ENCODE measurements at places on chromosomes 4 and X. TPM values are rescaled to one million over a fixed set of nuclear protein-coding genes. Genes with fewer than 3 reads are reported as not detected.

DNA sequence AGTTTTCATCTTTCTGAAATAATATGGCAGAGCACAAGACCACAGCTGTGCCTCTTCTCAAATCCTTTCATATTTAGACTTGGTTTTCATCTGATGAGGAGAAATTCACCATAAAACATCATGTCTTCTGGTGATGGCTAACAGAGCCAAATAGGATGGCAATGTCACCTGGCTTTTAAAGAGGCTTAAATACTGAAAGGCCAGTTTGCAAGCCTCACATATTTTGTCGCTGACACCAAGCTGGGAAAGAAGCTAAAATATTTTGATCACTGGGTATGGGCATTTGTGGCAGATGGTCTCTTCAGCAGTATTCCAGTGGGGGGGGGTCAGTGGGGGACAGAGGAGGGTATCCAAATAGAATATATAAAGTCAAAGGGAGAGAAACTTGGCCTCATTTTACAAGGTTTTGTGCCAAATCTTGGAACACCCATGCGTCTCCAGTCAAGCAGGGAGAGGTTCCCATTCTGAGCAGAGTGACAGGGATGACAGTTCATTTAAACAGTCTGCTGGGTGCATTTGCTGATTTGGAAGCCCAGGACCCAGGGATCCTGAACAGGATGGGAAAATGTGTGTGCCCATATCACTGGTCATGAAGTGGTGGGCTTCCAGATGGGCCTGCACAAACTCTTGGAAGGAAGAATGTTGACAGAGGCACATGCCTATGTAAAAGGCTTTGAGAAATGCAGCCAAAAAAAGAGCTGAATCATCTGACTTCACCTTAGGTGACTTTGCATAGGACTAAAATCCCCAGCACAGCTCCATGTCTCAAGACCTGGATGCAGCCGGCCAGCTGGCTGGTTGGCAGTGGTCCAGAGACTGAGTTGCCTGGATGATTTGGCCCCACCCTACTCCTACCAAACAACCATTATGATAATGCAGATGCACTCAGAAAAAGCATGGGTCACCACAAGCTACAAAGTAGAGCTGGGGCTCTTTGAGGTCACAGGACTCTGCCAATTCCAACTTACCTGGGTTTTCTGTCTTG lies 484.4 kb upstream of the NR3C2 start:
- no peak overlapping the region for H3K27ac ChIP-seq
- no peaks in the 10 kb centered on the region for H3K4me1 ChIP-seq
- no peaks in the 10 kb centered on the region for H3K36me3 ChIP-seq

GRCh38 chrX:153924149-153924861 lies 1.8 kb downstream of the ARHGAP4 start:
- peaks cover 3% of the 10 kb centered on the region for H3K4me1 ChIP-seq
- peaks cover 22% of the 10 kb centered on the region for H3K27me3 ChIP-seq
- peak overlapping the region; percentile 33 for H3K27ac ChIP-seq

DNA sequence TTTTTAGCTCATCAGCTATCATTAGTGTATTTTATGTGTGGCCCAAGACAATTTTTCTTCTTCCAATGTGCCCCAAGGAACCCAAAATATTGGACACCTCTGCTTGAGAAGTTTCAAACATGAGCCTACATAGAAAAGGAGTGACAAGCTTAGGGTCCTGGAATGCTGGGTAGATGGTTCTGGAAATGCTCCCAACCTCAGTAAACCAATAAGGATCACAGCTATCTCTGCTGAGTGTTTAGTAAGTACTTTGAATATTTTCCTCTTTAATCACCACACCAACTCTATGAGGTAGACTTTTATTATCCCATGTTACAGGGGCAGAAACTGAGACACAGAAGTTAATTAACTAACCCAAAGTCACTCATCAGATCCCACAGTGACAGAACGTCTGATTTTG lies 164.9 kb upstream of the KLF3 start:
- DNase-seq = no peak
- H3K4me1 ChIP-seq = no peaks in the 10 kb centered on the region
- H3K27me3 ChIP-seq = no peaks in the 10 kb centered on the region

GRCh38 chr4:104967034-104967401 lies 179.7 kb upstream of the TET2 start:
- H3K36me3 ChIP-seq = no peaks in the 10 kb centered on the region
- no peaks in the 10 kb centered on the region for H3K27me3 ChIP-seq
- DNase-seq = no peak
- H3K27ac ChIP-seq = peak overlapping the region; percentile 39
- H3K4me1 ChIP-seq = peaks cover 5% of the 10 kb centered on the region

DNA sequence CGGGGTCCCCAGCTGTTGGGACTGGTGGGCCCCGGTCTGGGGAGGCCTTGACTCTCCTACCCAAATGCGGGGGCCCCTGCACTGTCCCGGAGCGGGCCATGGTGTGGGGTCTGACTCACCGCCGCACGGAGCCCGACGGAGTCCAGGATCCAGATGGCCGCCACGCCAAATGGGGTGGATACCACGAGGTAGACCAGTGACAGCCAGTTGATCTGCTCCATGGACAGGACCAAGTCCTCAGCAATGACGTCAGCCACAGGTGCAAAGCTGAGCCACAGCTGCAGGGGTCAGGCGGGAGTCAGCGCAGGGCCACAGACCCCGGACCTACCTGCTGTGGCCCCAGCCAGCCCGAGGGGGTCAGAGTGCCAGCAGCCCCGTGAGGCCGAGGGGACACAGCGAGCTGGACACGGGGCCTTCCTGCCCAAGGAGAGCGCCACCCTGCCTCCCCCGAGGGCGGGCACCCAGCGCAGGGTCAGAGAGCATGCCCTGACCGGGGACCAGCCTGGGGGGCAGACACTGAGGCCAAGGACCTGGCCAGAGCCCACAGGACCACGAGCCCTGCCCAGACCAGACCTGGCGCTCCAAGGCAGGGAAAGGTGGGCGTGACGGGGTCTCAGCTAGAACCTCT lies 2.4 kb downstream of the SLC49A3 start:
- no peak for DNase-seq
- no peak overlapping the region for H3K4me3 ChIP-seq
- peak overlapping the region; percentile 82 for H3K27ac ChIP-seq

DNA sequence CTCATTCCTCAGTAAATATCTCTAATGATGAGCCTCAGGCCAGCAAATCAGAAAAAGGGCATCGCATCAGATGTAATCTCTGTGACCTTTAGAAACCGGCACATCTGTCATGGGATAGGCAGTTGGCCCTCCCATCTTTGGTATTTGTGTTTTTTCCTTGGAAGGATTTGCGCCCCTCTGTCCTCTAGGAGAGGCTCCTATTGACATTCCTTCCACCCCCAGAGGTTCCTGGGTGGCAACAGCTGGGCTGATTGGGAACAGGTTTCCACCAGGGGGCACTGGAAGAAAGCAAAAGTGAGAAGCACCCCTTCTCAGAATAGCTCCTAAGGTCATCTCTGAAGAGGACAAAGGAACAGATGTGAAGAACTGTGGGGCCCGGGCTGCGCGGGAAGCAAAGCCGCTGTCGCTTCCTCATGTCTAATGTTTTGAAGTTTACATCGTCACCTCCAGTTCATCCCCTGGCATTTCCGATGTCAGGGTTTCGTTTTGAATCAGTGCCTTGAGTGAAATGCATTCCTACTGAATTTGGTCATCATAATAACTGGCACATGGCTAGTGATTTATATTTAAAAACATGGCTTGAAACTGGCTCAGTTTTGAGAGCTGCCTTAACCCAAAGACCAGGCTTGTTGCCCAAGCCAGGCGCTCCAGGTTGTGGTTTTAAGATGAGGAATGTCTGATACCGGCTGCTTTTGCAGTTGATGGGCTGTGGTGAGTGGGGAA lies 6.2 kb downstream of the TXK start:
- DNase-seq = peak; percentile 43
- peaks cover 11% of the 10 kb centered on the region for H3K4me1 ChIP-seq
- H3K36me3 ChIP-seq = no peaks in the 10 kb centered on the region
- peak overlapping the region; percentile 67 for H3K27ac ChIP-seq
- no peaks in the 10 kb centered on the region for H3K27me3 ChIP-seq

GRCh38 chrX:16873106-16873505 lies 2.9 kb upstream of the RBBP7 start:
- H3K36me3 ChIP-seq = no peaks in the 10 kb centered on the region
- no peak for DNase-seq
- H3K27me3 ChIP-seq = no peaks in the 10 kb centered on the region
- H3K27ac ChIP-seq = no peak overlapping the region
- H3K4me3 ChIP-seq = no peak overlapping the region
- H3K4me1 ChIP-seq = peaks cover 13% of the 10 kb centered on the region

GRCh38 chr4:69888336-69888735 lies 28.4 kb upstream of the SULT1E1 start:
- H3K36me3 ChIP-seq = no peaks in the 10 kb centered on the region
- no peak overlapping the region for H3K4me3 ChIP-seq
- no peak overlapping the region for H3K27ac ChIP-seq
- no peaks in the 10 kb centered on the region for H3K4me1 ChIP-seq

- no peak overlapping the region for H3K27ac ChIP-seq
- H3K4me1 ChIP-seq = no peaks in the 10 kb centered on the region
- no peak overlapping the region for H3K4me3 ChIP-seq
- H3K36me3 ChIP-seq = no peaks in the 10 kb centered on the region
- no peaks in the 10 kb centered on the region for H3K27me3 ChIP-seq
These were observed 58.1 kb downstream of the LINC00632 start for GRCh38 chrX:140767646-140768045.

GRCh38 chr4:139934057-139934707 lies 219.8 kb downstream of the MAML3 start:
- no peak overlapping the region for H3K27ac ChIP-seq
- no peak for DNase-seq
- no peaks in the 10 kb centered on the region for H3K4me1 ChIP-seq
- no peak overlapping the region for H3K4me3 ChIP-seq

The VCX gene
- not detected for total RNA-seq

The ALAS2 gene
- total RNA-seq = 0.30 TPM

The LIMCH1 gene
- total RNA-seq = 91.2 TPM

The CT45A5 gene
- not detected for total RNA-seq

The PAGE4 gene
- not detected for total RNA-seq

The KLHL34 gene
- total RNA-seq = not detected
